Stimulated activated CD8-positive, alpha-beta memory T cell treated with anti-CD3 and anti-CD28 coated beads, Interleukin-4, amount 100 ng/mL, for 4 hours (primary cell): ENCODE measurements at places on chromosomes 1 and 21.

- DNase-seq = no peak
Observed at GRCh38 chr1:42231253-42231652, 66.7 kb upstream of the GUCA2A start.

DNA sequence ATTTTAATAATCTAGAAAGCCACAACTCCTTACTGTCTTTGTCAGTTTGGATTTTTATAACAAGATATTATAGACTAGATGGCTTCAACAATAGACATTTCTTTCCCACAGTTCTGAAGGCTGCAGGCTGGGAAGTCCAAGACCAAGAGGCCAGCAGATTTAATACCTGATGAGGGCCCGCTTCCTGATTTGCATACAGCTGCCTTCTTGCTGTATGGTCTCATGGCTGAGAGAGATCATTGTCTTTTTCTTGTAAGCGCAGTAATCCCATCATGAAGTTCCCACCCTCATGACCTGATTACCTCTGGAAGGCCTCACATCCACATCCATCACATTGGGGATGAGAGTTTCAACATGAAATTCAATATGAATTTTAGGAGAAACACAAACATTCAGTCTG is 9.8 kb downstream of the RPS6KC1 start:
- no peak for DNase-seq

DNA sequence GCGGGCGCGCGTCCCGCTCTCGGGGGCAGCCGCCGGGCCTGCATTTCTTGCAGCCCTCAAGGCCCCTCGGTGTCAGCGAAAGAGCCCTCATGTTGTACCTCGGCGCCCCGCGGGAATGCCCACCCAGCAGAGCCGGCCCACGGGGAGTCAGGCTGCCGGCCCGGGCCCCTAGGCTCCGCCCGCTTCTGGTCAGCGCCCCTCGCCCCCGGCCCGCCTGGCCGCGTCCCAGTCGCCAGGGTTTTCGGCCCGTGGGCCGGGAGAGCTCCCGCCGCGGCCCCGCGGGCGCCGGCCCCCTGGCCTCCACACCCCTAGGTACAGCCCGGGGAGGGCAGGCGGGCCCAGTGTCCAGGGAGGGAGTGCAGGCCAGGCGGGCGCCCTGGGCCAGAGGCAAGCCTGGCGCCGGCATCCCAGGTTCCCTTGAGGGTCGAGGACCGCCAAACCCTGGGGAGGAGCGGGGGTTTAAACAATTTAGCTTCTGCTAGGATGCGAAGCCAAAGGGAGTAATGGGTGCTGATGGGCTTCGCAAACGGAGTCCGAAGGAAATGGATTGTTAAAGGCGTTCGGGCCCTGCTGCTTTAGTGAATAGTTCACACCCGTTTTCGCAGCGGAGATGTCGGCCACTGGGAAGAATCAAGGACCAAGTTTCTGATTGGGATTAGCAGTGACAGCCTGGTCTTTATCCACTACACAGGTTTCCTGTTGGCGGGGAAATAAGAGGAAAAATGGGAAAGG is 486 bp upstream of the KCNA3 start:
- no peak for DNase-seq

- no peak for DNase-seq
Observed at GRCh38 chr21:42413093-42413492, 9.4 kb downstream of the UBASH3A start.

DNA sequence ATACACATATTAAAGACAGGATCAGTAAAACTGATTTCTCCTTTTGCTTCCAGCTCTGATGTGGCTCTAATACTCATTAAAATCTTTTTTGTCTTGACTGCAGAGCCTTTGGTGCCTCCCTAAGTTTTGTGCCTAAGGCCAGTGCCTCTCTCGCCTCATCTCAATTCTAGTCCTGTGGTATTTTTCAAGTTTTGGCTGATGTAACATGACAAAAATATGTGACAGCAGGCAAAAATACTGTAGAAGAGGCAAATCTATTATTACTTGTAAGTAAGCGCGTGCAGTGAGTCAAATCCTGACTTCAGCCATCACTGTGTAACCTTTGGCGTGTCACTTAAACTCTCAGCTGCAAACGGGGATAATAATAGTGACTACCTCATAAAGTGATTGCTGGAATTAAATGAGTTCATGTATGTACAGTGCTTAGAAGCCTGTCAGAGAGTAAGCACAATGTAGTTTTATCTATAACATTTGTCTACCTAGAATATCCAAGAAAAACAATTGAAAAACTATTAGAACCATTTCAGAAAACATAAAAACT is 74.0 kb downstream of the MAB21L3 start:
- DNase-seq = no peak

DNA sequence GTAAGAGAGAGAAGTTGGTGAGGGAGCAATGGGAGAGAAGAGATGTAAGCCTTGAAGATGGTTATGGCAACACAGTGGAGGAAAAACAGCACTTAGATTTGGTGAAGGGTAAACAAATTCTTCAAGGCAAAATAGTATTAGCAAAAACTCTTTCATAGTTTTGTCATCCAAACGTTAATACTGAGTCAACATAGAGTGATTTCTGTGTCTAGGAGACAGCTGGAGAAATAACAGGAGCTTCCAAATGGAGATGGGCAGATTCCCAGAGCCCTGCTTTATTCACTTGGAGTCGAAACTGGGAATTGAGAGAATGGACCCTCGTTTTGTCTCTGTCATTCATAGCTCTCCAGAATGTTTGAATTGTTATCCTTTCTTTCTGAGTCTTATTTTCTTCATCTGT is 68.3 kb downstream of the PLA2G4A start:
- DNase-seq = no peak
